ENCODE measurements at places on chromosomes 3 and 15.
A peak's percentile ranks its signal among the peaks of the same experiment; 100 is the strongest.

GRCh38 chr3:156728267-156728985 is 54.0 kb downstream of the TIPARP start:
- no peak for DNase-seq

DNA sequence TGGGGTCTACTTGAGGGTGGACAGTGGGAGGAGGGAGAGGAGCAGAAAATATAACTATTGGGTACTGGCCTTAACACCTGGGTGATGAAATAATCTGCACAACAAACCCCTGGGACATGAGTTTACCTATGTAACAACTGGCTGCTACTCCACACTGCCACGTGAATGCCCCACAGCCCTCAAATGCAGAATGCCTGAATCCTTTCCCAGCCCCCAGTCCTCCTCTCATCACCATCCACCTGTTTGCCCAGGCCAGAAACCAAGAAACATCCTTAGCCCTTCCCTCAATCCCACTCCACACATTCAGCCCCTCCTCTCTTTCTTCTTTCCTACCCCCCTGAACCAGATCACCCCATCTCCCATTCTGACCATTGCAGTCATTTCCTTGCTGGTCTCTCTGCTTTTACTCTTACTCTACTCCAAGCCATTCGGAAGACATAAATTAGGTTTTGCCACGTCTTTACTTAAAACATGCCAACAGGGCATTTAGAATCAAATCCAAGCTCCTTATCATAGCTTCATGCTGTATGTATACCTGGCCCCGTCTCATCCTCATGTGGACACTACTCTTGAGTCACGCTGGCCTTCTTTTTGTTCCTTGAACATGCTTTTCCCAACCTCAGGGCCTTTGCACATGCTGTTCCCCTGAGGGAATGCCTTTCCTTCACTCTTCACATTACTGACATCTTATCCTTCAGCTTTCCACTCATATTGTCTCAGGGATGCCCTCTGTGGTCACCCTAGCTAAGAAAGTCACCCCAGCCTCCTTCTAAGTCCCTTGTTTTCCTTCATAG is 137.5 kb upstream of the ABHD17C start:
- DNase-seq = no peak

DNA sequence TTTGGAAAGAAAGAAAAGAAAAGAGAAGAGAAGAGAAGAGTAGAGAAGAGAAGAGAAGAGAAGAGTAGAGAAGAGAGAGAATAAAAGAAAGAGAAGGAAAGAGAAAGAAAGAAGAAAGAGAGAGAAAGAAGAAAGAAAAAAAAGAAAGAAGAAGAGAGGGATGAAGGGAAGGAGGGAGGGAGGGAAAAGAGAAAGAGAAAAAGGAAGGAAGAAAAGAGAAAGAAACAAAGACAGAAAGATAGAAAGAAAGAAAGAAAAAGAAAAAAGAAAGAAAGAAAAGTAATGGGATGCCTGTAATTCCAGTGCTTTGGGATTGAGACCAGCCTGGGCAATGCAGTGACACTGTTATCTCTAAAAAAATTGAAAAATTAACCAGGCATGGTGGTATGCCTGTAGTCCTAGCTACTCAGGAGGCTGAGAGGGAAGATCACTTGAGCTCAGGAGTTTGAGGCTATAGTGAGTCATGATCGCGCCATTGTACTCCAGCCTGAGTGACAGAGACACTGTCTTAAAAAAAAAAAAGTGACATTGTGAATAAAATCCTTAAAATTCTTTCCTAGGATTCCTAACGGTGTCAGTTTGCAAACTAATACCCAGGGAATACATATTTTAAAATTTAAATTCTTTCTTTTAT is 1.7 kb downstream of the RASL12 start:
- no peak for DNase-seq

- DNase-seq = no peak
Observed at GRCh38 chr15:50977162-50977561, 68.7 kb downstream of the AP4E1 start.

DNA sequence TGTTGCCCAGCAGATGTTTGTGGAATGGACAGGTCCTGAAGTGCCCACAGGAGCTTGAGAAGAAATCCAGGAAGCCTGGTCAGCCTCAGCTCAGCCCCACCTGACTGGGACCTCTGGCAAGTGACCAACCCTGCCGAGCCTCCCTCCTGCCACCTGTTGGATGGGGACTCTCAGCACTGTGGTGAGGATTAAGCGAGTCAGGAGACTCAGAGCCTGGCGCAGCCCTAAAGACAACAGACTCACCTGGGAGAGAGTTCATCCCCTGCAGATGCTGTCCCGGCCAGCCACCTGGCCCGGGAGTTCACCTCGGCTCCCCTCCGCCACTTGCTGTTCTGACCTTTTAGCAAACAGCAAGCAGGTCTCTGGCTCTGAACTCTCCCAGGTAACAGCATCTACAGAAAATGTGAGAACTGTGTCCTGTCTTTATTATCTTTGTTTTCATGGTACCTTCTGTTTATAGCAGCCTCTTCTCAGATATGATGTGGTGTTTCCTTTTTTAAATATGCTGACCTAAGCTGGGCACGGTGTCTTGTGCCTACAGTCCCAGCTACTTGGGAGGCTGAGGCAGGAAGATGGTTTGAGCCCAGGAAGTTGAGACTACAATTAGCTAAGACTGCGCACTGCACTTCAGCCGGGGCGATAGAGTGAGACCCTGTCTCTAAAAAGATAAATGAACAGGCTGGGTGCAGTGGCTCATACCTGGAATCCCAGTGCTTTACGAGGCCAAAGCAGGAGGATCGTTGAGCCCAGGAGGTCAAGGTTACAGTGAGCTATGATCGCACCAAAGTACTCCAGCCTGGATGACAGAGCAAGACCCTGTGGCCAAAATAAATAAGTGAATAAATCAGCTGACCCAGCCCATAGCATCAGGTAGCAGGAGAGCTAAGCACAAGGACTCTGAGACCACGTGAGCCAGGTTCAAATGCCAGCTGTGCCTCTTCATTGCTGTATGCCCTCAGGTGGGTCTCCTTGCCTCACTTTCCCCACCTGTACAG is 32.4 kb upstream of the SLC6A6 start:
- DNase-seq = peak; percentile 93

DNA sequence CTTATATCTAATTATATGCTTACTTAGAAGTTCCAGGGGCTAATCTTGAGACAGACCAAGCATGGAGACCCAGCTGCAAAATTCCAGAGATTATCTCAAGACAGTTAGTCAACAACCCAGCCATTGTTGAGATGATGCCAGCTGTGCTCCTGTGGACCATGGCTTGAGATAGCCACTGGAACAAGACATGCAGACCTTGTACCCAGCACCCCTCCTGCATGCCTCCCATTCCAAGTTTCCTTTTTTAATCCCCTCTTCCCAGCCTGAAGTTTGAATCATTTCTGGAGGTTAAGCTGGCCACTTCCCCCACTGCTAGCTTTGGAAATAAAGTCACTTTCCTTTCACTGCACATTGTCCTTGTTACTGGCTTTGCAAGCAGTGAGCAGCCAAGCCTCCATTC is 53.8 kb downstream of the IMPG2 start:
- peak; percentile 39 for DNase-seq

DNA sequence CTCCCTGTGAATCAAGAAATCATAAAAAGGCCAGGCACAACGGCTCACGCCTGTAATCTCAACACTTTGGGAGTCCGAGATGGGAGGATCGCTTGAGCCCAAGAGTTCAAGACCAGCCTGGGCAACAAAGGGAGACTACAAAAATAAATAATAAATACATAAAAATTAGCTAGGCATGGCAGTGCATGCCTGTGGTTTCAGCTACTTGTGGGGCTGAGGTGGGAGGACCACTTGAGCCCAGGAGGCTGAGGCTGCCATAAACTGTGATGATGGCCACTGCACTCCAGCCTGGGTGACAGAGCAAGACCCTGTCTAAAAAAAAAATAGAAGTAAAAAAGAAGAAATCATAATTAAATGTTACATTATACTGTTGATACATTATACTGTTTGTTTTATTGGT is 28.0 kb upstream of the DCUN1D1 start:
- no peak for DNase-seq

DNA sequence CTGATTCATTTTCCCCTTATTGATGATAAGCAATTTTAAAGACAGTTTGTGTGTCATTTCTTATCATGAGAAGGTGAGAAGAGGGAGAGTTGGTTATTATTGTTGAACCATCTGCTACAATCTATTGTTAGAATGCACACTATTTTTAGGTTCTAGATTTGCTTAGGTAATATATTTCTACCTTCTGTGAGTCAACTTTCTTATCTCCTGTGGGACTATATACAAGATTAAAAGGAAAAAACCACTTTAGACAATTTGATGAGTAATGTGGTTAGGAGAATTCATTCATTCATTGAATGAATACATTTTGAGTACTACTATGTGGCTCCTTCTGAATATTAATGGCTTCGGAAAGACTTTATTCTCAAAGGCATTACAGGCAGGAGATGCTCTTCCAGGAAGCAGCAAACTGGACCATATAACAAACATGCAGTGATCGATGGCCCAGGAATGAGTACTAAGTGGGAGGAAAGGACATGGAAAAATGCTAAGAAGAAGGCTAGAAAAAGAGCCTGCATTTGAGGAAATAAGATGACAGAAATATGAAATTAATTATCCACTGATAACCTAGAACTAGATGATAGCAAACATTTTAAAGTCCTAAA is 22.4 kb downstream of the SPTSSB start:
- no peak for DNase-seq

DNA sequence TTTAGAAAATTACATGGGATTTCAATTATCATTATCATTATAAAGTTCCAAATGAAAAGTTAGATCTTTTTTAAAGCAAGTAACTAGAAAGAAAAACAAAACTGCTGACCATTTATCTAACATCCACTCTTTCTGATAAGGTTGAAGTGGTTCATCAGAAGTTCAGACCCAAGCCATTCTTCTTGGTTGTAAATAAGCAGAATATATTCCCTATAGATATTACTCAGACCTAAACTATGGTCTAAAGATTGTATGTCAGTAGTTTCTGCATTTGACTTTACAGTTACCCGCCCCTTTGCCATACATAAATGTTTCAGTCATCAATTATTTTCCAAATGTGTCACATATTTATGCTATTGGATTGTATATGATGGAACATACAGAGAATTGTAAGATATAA is 136.7 kb downstream of the PLOD2 start:
- no peak for DNase-seq

DNA sequence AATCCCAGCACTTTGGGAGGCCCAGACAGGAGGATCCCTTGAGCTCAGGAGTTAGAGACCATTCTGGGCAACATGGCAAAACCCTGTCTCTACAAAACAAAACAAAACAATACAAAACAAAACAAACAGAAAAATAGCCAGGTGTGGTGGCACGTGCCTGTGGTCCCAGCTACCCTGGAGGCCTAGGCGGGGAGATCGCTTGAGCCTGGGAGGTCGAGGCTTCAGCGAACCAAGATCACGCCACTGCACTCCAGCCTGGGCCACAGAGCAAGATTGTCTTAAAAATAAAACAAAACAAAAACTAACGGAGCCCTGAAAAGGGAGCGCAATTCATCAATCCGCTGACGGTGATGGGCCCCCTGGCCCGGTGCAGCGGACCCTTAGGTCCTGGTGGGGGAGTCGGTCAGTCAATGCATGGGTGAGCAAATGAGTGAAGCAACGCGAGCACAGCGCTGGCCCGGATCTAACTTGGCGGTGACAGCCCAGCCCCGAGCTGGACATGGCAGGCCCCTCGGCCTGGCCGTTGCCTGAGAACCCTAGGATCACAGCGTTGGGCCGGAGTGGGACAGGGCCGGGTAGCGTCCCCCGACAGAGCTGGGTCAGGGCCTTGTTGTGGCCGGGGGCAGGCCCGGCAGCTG is 52.4 kb upstream of the BLM start:
- no peak for DNase-seq

DNA sequence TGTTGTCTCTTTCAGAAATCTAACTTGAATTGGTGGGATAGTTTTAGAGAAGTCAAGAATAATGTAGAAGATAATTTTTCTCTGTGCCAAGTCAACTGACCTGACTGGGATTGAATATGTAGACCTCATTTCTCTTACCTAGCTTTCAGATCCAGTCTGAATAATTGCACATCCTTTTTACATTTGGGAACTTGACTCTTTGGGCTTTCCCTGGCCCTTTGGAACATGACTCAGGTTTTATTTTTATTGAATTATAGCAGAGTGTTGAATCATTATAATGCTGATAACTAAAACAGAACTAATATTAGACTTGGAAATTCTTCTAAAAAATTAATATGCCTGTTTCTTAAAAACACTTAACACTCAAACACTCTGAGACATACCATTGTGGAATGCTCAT is 76.5 kb downstream of the PFN2 start:
- no peak for DNase-seq

DNA sequence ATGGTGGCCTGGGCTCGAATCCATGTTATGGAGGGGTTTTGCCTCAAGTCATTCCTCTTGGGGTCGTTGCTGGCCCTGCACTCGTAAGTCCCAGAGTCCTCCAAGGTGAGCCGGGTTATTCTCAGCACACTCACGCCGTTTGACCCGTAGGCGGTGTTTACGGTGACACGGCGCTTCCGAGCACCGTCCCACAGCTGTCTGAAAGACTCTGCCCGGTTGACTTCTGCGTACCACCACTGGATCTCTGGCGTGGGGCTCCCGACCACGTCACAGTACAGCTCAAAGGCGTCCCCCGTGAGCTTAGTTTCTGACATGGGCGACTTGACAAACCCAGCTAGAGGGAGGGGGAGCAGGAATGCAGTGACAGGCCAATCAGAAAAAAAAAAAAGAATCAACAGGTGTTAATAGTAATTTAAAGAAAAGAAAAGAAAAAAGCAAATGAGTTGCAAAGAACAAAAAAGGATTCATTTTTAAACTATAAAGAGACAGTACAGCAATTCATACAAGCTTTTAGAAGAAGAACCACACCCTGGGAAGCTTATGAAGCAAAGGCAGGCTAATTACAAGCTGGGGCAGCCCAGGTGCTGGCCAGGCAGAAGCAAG is 36.1 kb downstream of the NPTN start:
- no peak for DNase-seq

- no peak for DNase-seq
Observed at GRCh38 chr15:41899854-41900442, 6.1 kb upstream of the SPTBN5 start.

GRCh38 chr3:26099692-26100091 is 309.8 kb downstream of the OXSM start:
- no peak for DNase-seq

DNA sequence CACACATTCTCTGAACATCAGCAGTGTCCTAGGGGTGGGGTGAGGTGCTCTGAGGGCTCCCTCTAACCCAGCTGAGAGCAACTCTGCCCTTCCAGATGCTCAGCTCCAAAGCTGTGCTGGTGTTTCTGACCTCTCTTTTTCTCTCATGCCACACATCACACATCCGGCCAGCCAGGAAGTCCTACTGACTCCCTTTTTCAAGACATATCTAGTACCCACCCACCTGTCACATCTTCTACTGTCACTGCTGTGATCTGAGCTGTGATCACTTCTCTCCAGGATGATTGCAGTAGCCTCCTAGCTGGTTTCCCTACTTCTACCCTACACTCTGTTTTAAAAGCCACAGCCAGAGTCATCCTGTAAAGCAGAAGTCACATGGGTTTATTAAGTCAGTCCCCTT is 30.2 kb upstream of the MASP1 start:
- DNase-seq = no peak

- no peak for DNase-seq
Observed at GRCh38 chr15:80931191-80931590, 58.4 kb downstream of the MESD start.

DNA sequence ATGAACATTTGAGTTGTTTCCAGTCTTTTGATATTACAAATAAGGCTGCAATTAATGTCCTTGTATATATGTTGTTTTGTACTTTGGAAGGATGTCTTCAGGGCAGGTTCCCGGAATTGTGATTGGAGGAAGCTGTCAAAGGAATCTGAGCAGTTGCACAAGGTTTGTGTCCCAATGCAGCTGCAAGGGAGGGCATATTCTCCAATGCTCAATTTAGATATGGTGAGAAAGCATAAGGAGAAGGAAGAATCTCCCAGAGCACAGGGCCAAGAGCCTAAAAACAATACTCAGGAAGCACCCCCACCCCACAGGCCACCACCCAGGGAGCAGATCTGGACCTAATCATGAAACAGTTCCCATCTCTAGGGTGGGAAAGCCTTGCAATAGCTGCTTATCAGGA is 228.0 kb upstream of the LRRFIP2 start:
- DNase-seq = no peak
